ENCODE measurements at places on chromosomes 6 and 20. TPM values are rescaled to one million over a fixed set of nuclear protein-coding genes. Genes with fewer than 3 reads are reported as not detected.

The MMP24 gene
- 20.6 TPM for total RNA-seq

The CAGE1 gene
- total RNA-seq = 0.10 TPM

The PLA2G7 gene
- not detected for total RNA-seq

The ADGRF4 gene
- 8.7 TPM for total RNA-seq

The LY6G6F gene
- not detected for total RNA-seq

The GRM1 gene
- 0.07 TPM for total RNA-seq

The BPIFB4 gene
- total RNA-seq = not detected

The MATN4 gene
- total RNA-seq = 0.12 TPM

The RAET1E gene
- total RNA-seq = 2.0 TPM

The ANGPT4 gene
- total RNA-seq = 0.03 TPM

The CRISP2 gene
- not detected for total RNA-seq

The GSTA3 gene
- not detected for total RNA-seq

The KHDC1L gene
- 0.51 TPM for total RNA-seq

The FAM83D gene
- 57.5 TPM for total RNA-seq

The CBLN4 gene
- total RNA-seq = not detected

The PGM3 gene
- total RNA-seq = 27.0 TPM
